ENCODE measurements at places on chromosomes 3 and 15.

DNA sequence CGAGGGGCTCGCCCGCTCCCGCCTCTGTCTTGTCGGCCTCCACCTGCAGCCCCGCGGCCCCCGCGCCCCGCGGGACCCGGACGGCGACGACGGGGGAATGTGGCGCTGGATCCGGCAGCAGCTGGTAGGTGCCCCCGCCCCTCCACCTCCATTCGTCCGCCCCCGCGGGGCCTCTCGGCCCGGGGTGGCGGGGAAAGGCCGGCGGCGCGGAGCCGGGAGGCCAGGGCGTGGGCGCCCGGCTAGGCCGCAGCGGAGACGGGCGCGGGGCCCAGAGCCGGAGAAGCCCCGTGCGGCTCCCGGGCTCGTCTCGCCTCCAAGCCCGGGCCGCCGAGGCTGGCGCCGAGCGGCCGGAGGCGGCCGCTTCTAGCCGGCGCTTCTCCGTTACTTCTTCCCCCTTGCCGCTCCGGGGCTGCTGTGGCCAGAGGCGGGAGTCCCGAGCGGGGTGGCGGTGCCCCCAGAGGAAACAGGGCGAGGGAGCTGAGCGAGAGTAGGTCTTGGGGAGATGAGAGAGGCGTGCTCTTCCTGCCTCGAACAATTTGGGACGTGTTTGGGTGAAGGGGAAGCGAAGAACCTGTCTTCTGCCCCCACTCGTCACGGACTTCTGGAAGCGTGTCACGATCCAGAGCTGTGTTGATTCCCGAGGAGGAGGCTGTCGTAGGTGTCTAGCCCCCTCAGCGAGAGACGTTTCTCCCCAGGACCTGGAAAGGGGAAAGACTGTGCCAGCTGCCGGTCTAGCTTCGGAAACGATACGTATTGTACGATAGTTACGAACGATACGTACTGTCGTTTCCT is 555 bp downstream of the ATP11B start:
- DNase-seq = peak; percentile 44

GRCh38 chr3:148866261-148866660 is 1.2 kb downstream of the CPA3 start:
- DNase-seq = no peak

DNA sequence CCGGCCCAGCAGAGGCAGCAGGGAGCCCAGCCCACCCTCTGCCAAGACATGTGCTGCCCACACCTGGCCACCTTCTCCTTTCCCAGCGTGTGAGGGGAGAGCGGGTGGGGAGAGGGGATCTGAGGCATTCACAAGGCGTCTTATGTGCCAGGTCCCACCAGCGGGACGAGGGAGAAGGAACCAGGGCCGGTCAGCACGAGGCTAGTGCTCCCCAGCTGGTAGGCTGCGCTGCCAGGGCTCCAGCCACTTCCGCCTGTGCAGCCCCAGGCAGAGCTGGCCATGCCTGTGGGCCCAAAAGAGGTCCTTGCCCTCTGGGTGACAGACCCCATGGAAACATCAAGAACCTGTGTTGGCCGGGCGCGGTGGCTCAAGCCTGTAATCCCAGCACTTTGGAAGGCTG is 5.9 kb downstream of the MESP1 start:
- no peak for DNase-seq

DNA sequence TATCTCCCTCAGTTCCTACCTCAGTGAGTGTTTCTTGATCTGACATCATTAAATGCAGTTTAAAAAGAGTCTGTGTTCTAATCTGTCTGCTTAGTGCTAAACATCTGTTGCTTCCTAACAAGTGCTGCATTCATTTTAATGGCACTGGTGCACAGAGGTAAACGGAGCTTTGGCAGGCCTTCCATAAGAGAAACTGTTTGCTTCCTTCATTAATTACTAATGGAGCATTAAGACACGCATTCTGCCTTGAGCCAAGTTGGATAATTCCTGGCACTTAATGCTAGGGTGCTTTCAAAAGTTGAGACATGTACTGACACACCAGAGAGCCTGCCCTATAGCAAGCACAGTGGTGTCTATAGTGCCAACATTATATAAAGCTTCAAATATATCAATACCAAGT is 34.7 kb downstream of the SCG5 start:
- DNase-seq = no peak

GRCh38 chr15:78641102-78641748 is at the start of gene CHRNB4:
Gene CHRNB4, minus strand, starts transcription at chr15:78641210. Its CDS starts 77 bp downstream, at chr15:78641133.
- no peak for DNase-seq

GRCh38 chr3:31377045-31377642 is 155.6 kb upstream of the STT3B start:
- DNase-seq = peak; percentile 65

- DNase-seq = peak; percentile 48
Observed at GRCh38 chr3:152071924-152072323, 196.8 kb upstream of the MBNL1 start.
